ENCODE measurements at places on chromosomes 4 and X.

DNA sequence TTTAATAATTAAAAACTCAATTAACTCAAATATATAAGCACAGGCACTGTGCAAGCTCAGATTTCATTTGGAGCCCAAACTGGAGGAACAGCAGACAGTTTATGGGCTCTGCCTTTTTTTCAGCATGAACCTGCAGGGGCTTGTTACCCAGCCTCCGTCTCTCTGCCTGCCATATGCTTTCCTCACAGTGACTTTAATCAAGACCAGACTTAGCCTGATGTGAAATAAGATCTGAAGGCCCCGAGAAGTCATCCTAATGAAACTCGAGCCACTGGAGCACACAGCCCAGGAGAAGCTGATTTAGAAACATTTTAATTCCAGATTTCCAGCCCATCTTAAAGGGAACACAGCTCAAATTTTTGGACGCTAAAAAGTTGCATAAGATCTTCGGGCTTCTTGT is 55.6 kb downstream of the SPATA18 start:
- no peak for DNase-seq

- no peak for DNase-seq
These were observed 6.9 kb downstream of the PSAPL1 start for GRCh38 chr4:7427831-7428260.

- DNase-seq: no peak
These were observed 293.6 kb upstream of the PUDP start for GRCh38 chrX:7441586-7441985.

GRCh38 chrX:68989865-68990606 is 161.2 kb downstream of the EFNB1 start:
- peak; percentile 32 for DNase-seq

DNA sequence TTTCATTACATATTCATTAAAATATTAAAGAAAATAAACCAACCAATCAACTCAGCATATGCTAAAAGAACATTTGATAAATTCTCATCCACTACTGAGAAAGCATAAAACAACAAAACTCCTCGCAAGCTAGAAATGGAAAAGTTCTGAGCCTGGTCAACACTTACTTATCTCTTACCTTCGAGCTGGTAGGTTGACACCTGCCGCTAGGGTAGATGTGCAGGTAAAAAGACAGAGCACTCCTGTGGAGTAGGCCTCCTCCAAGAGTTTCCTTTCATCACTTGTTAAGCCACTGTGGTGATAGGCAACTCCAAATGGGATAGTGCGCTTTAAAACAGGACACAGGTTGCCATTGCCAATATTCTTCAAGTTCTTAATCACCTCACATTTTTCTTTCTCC is 18.9 kb downstream of the HELQ start:
- no peak for DNase-seq

- DNase-seq: no peak
These were observed 1.9 kb downstream of the GPC4 start for GRCh38 chrX:133413218-133413925.

- DNase-seq: no peak
These were observed 75.8 kb upstream of the SOD3 start for GRCh38 chr4:24719615-24720014.

GRCh38 chr4:179415037-179415846 is 1973.0 kb upstream of the AGA start:
- DNase-seq: no peak

- no peak for DNase-seq
These were observed 309.6 kb upstream of the KLF3 start for GRCh38 chr4:38354421-38354820.

DNA sequence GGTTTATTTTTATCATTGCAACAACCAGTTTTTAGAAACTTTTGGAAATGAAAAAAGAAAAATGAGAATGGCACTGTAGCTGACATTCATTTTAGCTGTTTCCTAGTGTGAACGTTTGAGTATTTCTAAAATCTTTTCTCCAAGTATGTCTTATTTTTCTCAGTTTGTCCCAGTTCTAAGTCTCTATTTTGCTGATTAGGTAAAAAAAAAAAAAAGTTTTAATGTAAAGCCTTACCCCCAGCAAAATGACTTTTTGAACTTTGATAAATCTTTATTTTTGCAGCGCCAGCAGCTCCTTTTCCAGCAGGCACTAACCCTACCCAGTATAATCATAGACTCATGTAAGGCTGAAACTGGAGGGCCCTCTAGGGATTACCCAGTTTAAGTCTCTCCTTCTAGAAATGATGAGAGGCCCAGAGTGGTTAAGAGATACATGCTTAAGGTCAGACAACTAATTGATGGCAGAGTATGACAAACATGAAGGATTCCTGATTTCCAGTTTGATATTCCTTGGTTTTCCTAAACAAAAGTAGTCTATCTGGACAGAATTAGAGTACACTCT is 84.3 kb upstream of the SLC4A4 start:
- DNase-seq: no peak

- no peak for DNase-seq
These were observed 25.8 kb upstream of the CHRNA9 start for GRCh38 chr4:40309250-40309774.

DNA sequence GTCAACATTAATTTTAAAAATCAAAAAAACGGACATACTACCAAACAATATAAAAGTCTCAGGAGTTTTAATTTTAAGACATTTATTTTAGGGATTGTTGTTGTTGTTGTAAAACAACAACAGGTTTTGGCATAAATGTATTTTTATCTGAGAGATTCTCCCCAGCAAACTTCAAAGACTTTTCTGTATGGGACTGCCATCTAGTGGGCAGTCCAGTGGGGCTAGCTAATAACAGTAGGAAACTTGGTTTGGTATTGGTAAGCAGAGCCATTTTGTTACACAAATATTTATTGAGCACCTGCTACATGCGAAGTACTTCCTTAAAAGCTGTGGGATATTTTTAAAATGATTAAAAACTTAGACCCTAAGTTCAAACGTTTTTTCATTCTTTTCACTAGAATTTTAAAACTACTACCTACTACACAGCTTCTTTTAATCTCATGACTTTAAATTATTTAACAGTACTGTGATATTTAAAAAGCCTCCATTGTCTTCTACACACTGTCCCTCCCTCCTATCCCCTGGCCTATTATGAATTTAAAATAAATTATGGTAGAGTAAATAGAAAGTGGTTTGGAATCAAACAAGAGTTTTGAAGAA is 1028.4 kb upstream of the INTU start:
- peak; percentile 32 for DNase-seq

DNA sequence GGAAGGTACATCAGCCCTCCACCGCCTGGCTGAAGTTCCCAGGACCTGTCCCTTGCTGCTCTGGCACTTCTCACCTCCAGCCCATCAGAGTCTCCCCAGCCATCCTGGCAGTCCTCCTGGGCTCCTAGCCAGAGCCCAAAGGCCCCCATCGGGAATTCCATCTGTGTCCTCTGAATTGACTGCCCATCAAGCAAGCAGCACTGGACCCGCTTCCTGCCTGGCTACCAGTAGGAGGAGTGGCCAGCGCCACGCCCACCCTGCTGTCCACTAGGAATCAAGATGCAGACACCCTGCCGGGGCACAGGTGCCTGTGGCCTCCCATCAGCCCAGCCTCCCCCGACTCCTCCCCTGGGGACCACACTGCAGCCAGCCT is 47.2 kb downstream of the C4orf50 start:
- no peak for DNase-seq

- DNase-seq: peak; percentile 35
These were observed 35.3 kb upstream of the WAS start for GRCh38 chrX:48648336-48648751.

DNA sequence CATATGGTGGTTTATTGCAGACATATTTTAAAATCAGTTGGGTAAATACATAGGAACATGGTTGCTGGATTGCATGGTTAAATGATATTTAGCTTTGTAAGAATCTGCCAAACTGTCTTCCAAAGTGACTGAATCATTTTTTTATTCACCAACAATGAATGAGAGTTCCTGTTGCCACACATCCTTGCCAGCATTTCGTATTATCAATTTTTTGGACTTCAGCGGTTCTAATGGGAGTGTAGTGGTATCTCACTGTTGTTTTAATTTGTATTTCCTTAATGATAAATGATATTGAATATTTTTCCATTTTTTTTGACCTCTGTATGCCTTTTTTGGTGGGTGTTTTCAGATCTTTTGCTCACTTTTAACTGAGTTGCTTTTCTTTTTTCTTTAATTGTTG is 1.4 kb upstream of the MTHFD2L start:
- DNase-seq: no peak

DNA sequence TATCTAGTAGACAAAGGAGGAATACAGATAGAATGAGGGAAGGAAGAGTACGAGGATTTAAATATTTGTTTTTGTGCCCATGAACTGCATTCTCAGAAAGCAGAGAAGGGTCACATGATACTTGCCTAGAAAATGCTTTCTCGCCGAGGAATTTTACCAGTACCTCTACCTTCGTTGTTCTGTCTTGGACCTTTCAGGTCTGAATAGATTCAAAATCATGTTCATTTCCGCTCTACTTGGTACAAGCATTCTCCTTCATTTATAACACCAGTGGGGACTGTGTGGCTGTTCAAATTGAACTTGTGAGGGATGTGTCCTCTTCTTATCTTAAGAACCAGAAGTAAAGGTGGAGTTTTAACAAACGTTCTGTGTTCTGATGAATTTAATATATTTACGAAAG is 1.9 kb downstream of the USP38 start:
- DNase-seq: no peak

GRCh38 chr4:176189891-176190795 is 5.2 kb downstream of the SPATA4 start:
- DNase-seq: no peak

DNA sequence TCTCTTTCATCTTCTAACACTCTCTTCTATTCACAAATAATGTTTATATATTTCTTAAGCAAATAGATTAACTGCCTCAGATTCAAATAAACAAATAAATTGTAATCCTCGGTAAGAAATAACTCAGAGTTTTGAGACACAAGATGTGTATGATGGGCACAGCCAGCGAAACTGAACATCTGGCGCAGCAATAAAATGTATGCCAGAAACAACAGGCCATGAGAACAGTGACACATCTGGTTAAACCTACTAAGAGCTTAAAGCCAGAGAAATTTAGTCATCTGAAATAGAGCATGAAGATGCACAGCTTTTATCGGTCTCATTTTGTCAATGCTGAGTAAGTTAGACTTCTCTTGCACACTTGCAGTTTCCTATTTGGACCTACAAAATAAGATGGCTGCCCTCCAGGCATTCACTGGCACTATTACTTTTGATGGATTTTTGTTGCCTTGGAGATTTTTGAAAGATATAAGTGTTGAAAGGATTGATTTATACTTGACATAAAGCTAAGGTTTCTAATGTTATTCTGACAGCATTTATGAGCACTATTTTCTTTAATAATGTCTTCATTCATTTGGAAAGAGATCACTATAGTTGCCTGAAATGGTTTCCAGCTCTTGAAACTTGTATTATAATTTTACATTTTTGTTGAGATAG is 1444.0 kb downstream of the PCDH18 start:
- no peak for DNase-seq

DNA sequence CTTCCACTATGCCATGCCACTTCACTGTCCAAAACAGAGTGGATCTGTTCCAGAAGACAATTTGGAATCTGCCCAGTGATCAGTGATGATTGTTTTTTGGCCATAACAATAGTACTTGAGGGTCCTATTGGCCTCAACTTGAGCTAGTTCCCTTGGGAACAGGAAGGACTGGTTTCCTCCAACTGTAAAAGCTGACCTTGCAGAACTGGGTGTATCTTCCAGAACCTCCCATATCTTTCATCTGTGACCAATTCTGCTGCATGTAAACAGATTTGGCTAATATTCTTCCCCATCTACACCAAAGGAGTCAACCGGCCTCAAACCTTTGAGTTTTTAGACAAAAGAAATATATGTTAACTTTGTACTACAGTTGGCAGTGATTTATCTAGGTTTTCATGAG is 165.1 kb upstream of the TRPC5 start:
- peak; percentile 84 for DNase-seq

GRCh38 chr4:26227601-26228229 is 93.1 kb upstream of the RBPJ start:
- no peak for DNase-seq

DNA sequence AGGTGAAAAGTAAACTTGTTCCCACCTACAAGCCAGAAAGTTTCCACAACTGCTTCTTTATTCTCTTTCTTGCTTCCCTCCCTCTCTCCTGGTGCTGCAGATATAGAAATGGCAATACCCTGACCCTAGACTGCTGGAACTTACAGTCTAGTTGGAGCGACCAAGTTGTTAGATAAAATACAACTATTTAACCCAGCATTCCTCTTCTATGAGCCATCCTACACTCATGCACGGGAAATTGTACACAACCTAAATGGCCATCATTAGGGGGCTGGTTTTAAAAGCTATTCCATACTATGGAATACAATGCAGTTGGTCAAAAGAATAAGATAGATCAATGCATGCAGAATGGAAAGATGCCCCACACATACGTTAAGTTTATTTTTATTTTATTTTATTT is 41.1 kb downstream of the PJA1 start:
- no peak for DNase-seq

DNA sequence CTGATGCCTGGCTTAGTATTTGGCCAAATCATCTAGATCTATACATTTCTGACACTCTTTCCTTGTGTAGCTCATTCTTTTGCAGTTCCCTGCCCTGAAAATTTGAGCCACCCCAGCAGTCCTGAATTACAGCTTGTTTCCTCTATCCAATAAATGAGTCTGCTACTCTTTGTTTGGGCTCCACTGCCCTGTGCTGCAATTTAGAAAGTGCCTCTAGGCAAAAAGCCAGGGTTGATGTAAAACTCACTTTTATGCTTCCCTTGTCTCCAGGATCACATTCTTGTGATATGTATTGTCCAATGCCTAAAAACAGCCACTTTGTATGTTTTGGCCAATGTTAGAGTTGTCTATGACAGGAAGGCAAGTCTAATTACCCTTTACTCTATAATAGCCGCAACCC is 101.7 kb upstream of the MAP3K15 start:
- no peak for DNase-seq

DNA sequence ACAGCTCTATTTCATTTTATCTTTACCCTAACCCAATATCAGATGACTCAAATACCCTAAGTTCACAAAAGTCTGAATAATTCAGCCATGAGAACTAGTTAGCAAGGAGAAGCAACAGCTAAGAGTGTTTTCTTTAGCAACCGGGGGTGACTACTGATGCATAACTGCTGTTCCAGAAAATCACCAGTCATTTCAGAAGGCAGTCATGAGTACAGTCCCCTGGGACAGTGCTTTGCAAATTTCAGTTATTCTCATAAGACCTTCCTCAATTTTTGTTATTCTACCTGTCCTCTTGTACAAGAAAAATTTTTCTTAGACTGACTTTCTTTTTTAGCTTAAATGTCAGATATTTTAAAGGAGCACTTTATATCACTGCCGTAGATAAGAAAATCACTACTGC is 16.4 kb downstream of the BANK1 start:
- DNase-seq: no peak

- no peak for DNase-seq
These were observed 1587.9 kb upstream of the ADGRL3 start for GRCh38 chr4:59612235-59612634.

- DNase-seq: peak; percentile 79
These were observed 155.6 kb upstream of the PACRGL start for GRCh38 chr4:20544645-20545044.

DNA sequence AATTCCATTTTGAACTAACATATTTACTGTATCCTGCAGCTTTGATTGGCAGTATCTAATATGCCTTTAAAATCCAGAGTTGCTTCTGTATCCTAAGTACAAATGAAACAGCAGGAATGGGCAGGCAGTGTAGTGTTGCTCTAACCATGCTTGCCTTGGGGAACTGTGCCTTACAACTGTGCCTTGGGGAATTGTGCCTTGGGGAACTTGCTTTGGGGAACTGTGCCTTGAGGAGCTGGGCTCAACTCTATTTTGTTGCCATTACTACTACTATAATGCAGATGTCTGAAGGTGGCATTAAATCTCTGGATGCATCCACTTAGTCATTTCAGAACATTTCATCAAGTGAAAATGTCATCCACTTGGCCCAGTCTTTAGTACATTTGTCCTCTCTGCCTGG is 6.9 kb downstream of the CXCL3 start:
- DNase-seq: no peak

Measured in NCI-H1092 treated with DMSO at 0.1 percent for 48 hours (cell line).